ENCODE measurements at places on chromosomes 7 and 10.

DNA sequence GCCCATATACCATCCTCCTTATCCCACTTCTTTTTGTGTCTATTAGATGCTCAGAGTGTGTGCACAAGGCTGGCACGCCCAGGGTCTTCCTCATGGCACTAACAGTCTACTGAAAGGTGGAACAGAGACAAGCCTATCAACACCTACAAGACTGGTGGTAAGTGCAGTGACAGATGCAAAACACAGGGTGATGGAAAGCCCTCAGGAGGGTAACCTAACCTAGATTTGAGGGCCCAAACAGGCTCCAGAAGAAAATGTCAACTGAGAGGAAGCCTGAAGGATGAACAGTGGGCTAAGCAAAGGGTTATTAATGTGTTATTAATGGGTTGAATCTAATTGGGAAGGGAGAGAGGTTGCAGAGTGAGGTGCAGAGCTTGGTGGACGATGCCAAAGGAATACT lies 1.2 kb upstream of the FAS start:
- no peak for DNase-seq

DNA sequence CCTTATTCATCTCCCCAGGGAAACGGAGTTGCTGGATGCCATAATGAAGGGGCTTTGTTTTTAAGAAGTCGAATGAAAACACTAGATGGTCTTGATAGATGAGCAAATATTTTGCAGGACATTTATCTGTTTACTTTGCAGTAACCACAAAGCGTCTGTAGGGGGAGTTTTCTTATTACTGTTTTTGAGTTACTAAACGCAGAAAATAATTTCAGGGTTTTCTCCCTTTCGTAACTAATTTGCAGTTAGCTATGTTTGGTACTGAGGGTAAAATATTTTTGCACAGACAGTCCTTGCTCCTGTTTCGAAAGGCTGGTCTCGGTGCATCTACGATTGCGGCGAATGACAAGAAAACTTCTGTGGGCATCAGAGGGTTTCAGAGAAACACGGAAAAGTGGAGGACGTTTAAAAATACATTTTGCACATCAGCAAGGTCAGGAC lies 505.6 kb upstream of the MKI67 start:
- DNase-seq = no peak

DNA sequence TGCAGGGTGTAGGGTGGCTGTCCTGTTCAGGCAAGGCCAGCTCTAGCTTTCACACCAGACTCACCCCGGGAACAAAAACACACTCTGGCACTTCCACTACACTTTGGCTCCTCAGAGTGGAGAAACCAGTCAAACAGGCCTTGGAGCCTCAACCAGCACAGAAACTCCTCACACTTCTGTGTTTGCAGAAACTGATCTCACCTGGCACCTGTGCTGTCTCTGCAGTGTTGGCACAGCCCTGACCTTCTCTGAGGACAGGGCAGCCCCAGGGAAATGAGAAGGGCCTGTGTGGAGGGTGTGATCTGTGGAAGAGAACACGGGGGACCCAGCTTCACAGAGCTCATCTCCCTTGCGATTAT lies 4.1 kb upstream of the CALML5 start:
- no peak for DNase-seq

DNA sequence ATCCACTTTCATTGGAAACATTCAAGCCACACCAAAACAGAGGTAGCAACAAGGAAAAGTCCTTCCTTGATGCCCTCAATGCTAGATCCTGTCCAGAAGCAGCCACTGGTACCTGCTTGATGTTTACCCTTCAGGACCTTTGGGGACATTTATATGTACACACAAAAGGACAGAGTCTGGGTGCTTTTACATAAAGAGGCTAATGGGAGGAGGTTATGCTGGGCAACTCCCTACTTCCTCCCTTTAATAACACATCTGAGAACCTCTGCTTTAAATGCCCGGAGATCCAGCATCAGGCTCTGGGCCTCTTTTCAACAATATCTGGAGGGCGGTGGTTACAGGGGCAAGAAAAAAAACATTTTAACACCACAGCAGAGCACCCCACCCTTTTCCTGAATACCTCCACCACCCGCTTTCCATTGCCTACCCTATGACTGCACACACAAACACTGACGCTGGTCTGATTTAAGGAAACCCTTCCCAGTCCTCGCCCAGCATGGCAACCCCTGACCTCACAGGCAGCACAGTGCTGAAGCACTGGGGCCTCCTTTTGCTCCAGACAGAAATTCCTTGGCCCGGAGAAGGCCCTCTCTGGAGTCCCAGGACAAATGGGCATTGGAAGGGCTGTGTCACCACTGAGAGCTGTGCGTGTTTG lies 39.3 kb upstream of the DUSP5 start:
- DNase-seq = no peak

DNA sequence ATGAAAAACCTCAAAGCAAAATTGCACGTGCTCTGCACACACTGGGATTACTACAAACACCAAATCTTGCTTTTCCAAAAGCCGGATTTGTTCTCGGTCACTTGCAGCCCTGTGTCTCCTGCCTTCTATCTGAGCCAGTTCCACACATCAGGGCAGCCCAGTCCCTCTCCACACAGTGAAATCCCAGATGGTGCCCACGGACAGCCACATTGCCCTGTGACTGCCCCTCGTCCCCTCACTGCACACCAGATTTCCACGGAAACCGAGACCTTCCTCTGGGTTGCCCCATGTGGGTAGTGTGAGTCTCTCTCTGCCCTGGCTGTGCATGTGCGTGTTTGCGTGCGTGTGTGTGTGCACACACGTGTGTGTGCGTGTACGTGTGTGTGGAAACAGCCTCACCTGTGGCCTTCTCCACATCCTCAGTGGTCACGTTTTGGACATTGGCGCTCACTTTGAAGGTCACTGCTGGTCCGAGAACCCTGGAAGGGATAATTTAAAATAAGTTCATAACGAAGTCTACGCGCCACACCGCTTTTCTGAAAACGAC lies 506.7 kb downstream of the PTPRN2 start:
- DNase-seq = no peak

- DNase-seq = no peak
These were observed 334.8 kb upstream of the GALNT17 start for GRCh38 chr7:70797109-70797514.

GRCh38 chr10:61682323-61682722 lies 19.6 kb downstream of the CABCOCO1 start:
- DNase-seq = no peak

DNA sequence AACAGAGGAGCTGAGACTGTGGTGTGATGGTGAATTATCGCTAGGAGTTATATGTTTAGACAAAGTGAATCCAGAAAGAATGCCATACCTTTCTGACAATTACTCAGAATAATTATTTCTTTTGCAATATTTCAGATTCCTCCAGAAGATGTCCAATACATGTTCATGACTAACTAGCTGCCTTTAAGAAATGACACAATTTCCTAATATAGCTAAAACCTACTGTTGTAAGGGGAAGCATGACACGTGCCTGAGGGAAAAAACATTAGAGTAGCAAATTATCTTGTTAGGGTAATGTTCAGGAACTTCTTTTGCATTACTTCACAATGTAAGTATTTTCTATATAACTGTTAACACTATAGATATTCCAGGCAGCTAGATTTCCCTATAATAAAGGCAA lies 150.3 kb downstream of the COL28A1 start:
- no peak for DNase-seq

- no peak for DNase-seq
These were observed 343.0 kb upstream of the PCDH15 start for GRCh38 chr10:55144001-55144400.

- DNase-seq = no peak
These were observed 123.5 kb upstream of the FRMD4A start for GRCh38 chr10:14454206-14454605.

GRCh38 chr10:128461991-128462390 lies 335.8 kb upstream of the MKI67 start:
- no peak for DNase-seq

DNA sequence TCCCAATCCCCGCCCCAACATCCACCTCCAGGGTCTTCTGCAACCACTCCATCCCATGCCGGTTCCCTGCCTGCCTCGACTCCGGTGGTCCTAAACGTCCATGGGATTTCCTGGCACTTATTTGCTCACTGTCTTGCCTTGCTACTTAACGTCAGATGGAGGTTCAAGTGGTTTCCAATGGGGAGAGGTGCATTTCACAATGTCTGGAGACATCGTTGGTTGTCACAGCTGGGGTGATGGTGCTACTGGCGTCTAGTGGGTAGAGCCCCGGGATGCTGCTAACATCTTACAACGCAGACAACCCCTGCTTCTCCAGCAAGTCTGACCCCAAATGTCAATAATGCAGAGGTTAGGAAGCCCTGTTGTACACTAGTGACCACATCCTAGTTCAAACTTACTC lies 82.9 kb upstream of the ANLN start:
- no peak for DNase-seq

DNA sequence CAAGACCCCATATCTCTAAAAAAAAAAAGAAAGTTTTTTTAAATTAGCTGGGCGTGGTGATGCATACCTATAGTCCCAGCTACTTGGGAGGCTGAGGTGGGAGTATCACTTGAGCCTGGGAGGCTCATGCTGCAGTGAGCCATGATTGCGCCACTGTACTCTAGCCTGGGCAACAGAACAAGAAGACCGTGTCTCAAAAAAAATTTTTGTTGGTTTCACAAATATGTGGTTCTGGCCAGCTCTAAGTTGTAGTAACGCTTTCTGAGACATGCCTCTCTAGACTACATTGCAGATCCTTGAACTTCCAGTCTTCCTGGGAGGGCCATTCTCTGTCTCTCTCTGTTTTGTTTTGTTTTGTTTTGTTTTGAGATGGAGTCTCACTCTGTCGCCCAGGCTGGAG lies 24.6 kb upstream of the RHBDD2 start:
- no peak for DNase-seq

GRCh38 chr10:94005050-94005449 lies 11.3 kb downstream of the PLCE1 start:
- DNase-seq = no peak

GRCh38 chr7:22350466-22351328 lies 6.3 kb downstream of the RAPGEF5 start:
- DNase-seq = no peak

GRCh38 chr7:18727115-18727870 lies 231.7 kb downstream of the HDAC9 start:
- DNase-seq = no peak

GRCh38 chr10:88408096-88408495 lies 175.0 kb downstream of the RNLS start:
- DNase-seq = no peak

DNA sequence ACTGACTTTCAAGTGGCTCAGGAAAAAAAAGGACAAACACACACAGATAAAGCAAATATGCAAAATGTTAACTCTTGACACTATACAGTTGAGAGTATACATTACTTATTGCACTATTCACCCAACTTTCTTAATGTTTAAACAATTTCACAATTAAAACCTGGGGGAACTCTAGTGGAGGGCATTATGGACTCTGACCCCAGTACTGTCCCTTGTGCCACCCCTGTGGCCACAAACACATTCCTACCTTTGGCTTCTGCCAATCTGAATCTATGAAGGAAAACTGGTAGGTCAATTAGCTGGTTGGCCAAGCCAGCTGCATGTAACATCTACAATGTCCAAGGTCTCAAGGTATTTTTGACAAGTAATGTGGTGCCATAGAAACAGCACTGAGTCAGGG lies 7.5 kb upstream of the FGFR2 start:
- no peak for DNase-seq

DNA sequence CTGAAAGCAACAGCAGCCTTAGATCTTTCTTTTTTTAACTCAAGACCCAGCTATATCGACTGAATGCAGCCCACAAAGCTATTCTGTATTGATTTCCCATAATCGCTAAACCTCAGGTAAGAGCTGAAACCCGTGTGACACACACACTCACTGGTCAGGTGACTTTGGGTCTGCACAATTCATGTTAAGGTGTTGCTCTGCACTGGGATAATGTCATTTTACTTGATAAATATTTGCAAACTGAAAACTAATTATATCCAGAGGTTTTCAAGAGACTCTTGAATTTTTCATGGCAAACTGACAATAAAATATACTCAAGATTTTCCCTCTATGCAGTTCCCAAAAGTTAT lies 33.1 kb downstream of the SCRN1 start:
- no peak for DNase-seq

DNA sequence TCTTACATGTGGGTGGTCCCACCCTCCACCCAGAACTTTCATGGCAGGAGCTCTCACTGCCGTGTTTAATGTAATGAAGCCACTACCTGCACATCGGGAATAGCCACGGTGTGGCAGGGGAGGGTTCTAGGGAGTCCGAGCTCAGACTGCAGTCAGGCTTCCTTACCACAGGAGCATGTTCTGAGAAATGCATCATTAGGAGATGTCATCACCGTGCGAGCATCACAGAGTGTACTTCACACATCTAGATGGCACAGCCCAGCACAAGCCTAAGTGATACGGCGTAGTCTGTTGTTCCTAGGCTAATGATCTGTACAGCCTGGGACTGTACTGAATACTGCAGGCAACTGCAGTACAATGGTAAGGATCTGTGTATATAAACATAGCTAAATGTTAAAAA lies 153.0 kb upstream of the LANCL2 start:
- no peak for DNase-seq

DNA sequence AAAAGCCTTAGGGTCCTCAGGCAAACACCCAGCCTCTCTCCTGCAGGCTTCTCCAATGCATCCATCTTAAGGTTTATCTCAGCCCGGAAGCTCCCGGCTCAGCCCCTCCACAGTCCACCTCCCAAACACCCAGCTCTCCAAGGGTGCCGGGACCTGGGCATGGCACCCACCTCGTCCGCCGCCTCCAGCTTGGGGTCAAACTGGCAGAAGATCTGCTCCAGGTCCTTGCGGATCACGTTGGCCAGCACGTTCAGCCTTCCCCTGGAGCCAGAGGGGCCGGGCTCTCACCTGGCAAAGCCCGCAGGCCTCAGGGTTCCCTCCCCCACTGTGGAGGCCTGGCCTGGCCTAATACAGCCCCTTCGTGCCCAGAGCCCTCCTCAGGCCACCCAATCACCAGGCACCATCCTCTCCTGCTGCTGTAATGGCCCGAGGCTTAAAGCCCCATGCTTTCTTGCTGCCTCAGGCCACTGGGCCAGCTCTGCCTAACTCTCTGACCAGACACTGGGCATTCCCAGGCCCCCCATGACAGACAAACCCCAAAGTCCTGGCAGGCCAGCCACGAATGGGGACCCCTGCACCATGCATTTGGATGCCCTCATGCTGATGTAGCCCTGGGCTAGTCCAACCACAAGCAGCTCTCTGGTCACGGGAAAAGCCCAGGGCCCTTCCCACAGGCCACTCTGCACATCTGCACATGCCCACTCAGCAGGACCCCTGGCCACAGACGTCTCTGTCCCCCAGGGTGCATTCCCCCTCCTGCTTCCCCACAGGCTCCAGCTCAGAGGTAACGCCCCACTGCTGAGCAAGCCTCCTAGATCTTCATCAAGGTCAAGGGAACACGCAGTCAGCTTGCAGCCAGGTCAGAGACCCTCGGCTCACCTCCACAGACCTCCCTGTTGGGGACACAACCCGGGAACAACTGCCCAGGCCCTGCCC lies 12.3 kb downstream of the OGDHL start:
- DNase-seq = no peak
